Pons (tissue), 1 donor: ENCODE measurements at places on chromosomes 2 and 18.
A peak's percentile ranks its signal among the peaks of the same experiment; 100 is the strongest.

DNA sequence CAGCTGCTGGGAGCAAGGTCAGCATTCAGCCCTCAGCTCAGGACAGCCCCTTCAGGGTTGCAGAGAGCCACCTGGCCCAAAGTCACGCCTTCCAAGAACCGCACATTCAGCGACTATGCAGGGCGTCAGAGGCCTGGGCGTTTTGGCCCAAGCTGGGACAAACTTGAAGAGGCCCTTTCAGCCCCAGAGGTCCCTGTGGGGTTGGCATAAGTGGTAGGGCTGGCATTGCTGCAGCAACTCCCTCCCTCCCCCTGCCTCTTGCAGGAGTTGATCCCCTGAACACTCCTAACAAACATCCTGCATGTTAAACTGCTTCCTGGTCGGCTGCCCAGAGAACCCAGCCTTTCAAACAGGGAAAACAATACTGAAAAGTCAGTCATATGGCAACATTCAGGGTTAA lies 192.9 kb upstream of the SMAD2 start:
- DNase-seq = peak; percentile 18

DNA sequence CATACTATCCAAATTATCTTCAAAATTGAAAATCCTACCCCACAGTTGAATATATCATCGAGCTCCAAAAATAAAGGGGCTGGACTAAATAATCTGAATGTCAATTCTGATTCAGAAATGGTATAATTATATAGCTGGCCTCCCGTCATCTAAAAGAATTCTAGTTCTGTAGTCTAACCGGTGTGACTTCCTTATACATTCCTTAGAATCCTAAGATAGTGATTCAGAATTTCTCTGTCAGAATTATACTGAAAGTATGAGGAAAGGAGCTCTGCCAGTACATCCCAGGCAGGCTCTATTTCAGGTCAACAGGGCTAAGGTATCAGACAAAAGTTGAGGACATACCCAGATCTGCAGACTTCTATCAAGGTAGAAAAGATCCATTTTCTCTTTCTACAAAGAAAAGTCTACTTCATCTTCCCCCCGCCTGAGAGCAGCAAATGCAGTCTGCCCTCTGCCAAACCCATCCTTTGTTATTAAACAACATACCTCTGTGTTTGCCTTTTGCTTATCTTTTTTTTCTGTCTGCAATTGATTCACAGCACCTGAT lies 128.5 kb downstream of the METTL4 start:
- no peak for DNase-seq

DNA sequence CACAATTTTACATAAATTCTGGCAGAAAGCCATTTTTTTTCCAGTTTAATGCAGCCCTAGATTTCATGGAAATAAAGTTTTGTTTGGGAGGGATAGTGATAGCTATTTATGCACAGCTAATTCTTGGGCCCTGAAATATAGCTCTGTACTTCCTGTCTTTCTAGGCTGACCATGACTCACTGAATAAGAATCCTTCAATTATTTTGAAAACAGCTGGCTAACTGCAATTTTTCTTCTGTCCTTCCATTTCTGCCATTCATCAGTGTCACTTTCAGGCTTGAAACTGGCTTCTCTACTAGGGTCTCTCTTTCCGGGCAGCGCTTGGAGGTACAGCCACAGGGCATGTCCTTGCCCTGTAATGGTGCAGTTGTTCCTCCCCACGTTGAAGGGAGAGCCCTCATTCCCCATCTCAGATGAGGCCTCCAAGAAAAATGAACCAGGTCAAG lies 97.1 kb upstream of the TMEM178A start:
- DNase-seq = no peak

- peak; percentile 79 for DNase-seq
These were observed 37.2 kb downstream of the CREG2 start for GRCh38 chr2:101349893-101350662.

DNA sequence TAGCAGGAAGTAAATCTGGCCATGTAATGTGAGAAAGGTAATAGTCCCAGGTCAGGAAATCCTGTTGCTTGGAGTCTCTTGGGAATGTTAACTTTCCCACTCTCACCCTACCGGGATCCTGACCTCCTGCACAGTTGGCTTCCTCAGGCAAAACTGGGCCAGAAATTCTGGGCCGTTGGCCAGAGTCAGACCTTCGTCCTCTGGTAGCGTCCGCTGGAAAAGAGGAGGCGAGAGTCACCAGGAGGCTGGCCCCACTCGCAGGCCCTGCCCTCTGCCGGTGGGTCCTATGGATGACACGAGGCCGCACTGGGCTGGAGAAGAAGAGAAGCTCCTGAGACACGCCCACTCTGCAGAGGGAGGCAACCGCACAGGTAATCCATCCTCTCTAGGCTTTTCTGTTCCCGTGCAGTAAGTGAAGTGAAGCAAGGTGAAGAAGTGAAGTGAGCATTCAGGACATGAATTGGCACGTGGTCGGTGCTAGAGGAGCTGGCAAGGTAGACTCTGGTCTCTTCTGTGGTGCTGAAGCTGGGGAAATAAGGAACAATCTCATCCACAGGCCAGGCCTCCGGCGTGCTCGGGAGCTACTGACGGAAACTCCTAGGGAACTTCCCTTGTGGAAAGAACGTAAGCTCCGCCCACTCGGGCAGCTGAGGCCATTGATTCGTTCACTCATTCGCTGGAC lies 182.7 kb upstream of the GLI2 start:
- DNase-seq = peak; percentile 54

DNA sequence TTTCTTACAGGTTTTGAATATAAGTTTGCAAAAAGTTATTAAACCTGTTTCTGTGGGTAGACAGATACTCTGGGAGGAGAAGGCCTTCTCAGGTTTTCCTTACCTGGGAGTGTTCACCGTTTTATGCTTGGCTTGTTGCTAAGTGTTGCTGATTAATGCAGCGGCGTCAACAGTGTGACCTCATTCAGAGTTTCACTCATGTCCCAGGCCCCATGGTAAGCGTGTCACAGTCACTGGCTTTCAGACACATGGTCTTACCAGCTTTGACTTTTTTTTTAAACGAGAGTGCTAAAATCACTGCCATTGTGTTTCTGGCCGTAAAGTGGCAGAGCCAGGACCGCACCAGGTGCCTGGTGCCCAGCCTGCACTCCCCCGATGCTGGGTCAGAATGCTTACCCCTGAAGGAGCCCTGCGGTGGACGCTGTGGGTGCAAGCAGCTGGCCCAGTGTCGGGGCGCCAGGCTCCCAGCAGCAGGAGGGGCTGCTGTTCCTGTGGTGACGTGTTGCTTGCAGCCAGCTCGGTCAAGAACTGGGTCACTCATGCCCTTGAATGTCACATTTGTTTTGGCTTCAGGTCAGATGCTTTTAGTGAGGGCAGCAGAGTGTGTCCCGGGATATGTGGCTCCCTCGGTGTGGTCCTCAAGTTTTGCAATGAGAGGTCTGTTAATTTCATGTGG lies 3.5 kb downstream of the CAPN10 start:
- DNase-seq = no peak

- DNase-seq = no peak
These were observed 37.2 kb downstream of the ZBTB7C start for GRCh38 chr18:48371854-48372602.

GRCh38 chr2:144115739-144116291 lies 404.1 kb downstream of the ZEB2 start:
- DNase-seq = no peak

DNA sequence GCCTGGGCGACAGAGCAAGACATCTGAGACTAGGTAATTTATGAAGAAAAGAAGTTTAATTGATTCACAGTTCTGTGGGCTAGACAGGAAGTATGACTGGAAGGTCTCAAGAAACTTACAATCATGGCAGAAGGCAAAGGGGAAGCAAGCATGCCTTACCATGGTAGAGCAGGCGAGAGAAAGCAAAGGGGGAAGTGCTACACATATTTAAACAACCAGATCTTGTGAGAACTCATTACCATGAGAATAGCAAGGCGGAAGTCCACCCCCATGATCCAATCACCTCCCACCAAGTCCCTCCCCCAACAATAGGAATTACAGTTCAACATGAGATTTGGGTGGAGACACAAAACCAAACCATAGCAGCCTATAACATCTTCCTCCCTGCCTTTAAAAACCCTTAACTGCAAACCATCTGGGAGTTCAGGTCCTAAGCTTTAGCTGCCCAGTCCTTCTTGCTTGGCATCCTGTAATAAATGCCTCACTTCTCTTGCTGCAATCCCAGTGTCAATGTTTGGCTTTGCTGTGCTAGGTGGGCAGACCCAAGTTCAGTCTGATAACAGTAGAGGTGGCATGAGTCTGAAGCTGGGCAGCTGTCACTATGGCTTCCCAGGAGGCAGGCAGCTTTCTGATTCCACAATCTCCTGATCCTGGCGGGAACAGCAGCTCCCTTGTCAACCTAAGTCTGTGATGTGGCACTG lies 11.2 kb upstream of the SP5 start:
- DNase-seq = no peak

DNA sequence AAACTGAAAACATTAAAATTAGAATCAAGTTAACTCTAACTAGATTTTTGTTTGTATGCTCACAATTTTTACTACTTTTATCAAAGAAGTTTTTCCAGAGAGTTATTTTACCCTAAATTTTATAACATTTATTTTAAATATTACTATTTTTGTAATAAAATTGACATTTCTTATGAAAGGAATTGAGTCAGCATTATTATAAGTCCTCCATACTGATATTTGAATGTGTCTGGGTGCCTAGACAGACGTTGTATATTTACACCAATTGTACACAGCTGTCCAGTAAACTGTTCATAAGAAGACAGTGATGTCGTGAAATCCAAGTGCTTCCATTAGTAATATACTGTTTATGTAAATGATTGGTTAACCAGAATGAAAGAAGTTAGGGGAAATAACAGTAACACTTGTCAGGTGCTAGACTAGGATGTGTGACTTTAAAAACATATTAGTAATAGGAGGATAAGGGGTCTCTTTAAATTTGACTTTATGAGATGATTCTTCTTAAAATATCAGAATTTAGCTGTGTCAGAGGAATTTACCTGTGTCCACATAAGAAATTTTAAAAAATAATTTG lies 73.7 kb downstream of the TANK start:
- no peak for DNase-seq

DNA sequence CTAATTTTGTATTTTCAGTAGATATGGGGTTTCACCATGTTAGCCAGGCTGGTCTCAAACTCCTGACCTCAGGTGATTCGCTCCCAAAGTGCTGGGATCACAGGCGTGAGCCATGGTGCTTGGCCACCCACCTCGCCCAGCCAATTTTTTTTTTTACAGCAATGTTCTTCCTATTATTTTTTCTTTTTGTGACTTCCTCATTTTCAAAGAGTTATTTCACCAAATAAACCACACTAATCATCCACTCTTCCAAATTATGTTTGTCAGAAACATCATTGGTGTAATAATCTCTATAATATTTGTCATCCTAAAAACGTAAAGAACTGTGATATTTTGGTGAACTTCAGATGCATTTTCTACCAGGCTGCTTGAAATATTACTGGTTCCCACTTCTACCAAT lies 16.3 kb upstream of the PDCL3 start:
- DNase-seq = no peak

DNA sequence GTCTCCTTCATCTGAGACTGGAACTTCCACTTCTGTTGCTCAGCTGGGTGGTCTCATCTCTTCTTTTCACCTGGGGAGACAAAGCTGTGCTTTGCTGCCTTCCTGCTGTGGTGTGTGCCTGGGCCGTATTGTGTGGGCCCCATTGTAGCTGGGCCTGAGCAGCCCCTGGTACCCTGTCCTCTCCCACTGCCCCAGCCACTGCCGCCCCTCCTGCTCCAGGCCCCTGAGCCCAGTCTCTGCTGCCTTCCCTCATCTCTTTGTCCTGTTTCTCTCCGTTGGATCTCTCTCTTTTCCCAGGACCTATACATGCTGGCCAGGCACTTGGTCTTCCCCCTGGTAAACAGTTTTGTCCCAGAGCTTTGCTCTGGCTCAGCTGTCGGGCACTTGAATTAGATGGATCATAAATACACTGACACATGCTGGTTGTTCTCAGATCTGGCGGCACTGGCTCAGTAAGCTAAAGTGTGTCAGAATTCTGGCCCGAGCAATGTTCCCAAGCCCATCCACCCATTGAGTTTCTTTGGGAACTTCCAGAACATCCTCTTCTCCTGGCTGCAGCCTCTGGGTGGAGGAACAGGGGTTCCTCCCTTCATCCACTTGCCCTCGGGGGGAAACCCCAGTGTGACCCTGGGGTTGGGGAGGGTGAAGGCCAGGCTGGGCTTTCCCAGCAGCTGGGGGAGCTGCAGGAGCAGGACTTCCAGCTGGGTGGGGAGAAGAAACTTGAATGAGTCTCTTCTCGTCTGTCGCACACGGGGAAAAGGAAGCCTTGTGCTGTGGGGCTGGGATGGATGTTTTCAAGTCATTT lies 99.0 kb downstream of the DGKD start:
- no peak for DNase-seq

GRCh38 chr18:75316826-75317225 lies 106.2 kb downstream of the TSHZ1 start:
- DNase-seq = no peak

- DNase-seq = no peak
These were observed 134.1 kb upstream of the MC4R start for GRCh38 chr18:60506682-60507081.

DNA sequence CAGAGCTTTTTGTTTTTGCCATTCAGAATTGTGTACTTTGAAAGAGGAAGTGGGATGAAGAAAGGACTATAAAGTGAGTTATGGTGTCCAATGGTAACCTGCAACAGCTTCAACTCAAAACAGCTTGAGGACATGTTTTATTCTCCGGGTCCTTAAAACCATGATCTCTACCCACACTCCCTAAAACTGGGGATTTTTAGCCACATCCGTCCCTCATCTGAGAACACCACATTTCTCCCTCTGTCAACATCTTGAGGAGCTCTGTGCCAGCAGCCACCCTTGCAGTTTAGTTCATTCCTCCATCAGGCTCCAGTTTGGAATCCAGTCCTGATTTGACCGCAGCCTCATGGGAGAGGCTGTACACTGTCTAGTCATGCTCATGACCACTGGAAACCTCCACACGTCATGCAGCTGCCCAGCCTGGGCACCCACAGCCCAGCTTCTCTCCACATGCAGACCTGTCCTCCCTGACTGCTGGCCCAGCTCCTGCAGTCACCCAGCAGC lies 62.6 kb downstream of the C18orf63 start:
- no peak for DNase-seq

- no peak for DNase-seq
These were observed 250.5 kb downstream of the HDAC4 start for GRCh38 chr2:239150125-239151011.

DNA sequence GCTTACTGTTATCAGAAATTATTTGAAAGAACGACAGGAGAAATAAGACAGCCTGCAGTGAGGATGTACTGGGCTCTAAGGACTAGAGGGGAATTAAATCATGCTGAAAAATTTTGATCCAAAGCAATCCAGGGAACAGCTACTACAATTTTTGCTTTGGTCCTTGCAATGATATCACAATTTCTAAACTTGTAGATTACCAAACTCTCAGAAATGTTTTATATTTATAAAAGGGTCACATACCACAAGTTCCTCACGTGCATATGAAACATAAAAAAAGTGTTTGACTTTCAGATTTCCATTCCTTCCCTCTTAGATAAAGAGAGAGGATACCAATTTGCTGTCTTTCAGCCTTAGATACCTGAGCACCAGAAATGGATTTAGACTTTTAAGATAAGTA lies 261.2 kb downstream of the STK39 start:
- DNase-seq = no peak

DNA sequence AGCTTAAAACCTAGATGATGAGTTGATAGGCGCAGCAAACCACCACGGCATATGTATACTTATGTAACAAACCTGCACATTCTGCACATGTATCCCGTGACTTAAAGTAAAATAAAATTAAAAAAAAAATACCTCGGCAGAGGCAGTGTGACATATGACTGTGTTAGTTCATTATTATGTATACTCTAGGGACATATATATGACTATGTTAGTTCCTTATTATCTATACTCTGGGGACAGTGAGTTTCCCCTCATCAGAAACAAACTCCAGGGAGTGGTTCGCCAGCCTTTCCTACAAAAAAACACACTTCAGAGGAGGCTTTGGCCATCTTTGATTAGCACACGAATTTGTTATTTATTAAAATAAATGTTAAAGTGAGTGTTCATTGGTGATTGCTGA lies 209.5 kb downstream of the PIEZO2 start:
- DNase-seq = no peak
